NCI-H2107 (cell line): ENCODE measurements at places on chromosomes 4 and X.

- DNase-seq = no peak
Measured at GRCh38 chrX:70480660-70481018, 36.0 kb downstream of the DLG3 start.

- no peak for DNase-seq
Measured at GRCh38 chrX:136468391-136469103, 19.2 kb upstream of the BRS3 start.

DNA sequence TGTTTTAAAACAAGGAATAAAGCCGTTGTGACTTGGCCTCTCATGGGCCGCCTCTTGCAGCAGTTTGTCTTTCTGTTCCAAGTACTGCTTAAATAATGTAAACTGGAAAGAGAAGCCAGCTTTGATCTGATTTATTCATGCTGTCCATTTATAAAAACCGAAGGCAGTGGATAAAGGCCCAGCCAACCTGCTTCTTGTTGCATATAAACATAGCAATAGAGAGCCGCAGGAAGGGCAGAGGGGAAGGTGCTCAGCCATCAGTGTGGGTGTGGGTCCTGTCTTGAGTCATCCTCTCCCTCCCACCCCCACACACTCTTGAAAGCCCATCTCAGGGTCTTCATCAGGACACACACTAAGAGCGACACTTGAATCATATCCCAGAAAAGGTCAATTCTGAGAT is 187.9 kb upstream of the FAM9B start:
- DNase-seq = no peak

- DNase-seq = no peak
Measured at GRCh38 chr4:76363556-76364290, 57.2 kb downstream of the STBD1 start.

DNA sequence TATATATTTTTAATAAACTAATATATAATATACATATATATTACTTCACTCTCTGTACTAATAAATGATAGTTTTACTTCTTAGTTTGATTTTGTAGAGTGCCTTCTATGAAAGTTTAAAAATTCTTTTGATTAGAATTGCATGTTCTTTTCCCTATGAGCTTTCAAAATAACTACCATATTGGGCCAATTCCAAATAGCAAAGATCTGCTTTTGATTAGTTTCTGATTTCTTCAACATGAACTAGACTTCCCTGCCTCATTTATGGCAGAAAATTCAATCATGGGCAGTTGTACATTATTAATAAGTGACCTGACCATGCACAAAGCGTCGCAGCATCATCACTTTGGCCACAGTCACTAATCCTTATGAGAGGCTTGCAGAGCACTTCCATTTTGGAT is 48.9 kb upstream of the TEX13A start:
- DNase-seq = no peak

DNA sequence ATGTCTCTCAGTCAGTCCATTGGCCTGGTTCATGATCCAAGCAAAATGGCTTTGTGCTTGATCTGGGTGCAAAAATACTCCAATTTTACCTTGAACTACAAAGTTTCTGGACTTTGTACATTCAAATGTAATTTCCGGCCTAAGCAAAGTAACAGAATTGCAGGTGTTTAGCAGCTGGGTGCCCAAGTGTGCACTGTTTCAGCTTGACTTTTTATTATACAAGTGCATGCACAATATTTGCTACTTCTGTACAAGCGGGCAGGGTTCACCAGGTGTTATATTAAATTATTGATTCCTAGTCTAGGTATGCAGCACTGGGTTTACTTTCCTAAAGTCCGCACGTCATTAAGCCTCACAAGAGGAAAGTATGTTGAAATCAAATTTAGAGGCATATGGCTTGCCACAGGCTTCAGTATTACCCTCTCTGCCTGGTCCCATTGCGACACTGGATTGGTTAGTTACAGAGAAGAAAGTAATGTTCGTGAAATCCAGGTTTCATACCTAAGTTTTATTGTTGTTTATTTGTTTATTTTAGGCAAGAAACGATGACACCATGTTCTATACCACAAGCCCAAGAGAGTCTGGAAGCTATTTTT is 376.9 kb upstream of the CTSO start:
- no peak for DNase-seq

GRCh38 chr4:53194727-53195126 is 171.1 kb downstream of the SCFD2 start:
- no peak for DNase-seq

DNA sequence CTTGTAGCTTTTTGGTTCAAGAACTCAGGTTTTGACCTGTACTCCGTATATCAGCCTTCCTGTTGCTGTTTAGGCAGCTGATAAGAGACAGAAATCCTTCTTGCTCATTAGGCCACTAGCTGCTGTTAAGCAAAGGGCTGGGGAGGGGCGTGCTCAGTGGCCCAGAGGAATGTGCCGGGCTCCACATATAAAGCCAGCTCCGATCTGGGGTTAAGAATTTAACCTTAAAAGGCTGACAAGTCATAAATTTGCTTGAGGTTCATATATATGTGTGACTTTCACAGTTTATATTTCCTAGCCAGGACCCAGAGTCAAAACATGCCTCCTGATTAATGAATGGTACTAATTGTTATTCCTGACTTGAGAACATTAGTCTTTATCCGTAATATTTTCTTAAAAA is 15.3 kb downstream of the GPC3 start:
- no peak for DNase-seq

DNA sequence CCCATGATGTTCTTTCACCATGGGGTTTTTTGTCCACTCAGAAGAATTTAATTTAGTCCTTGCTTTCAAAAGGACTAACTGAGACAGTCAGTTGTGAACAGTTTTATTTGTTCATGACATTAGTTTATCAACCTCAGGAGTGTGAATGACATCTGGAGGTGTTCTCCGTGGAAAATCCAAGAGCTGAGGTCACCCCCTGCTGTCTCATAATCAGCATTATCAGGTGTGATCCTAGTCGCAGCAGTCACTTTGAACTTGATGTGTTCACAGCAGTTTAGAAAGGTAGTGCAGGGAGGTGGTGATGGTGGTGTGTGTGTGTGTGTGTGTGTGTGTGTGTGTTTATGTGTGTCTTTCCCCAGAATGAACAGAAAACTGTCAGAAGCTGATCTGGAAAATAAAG is 1760.8 kb upstream of the PCDH10 start:
- no peak for DNase-seq

DNA sequence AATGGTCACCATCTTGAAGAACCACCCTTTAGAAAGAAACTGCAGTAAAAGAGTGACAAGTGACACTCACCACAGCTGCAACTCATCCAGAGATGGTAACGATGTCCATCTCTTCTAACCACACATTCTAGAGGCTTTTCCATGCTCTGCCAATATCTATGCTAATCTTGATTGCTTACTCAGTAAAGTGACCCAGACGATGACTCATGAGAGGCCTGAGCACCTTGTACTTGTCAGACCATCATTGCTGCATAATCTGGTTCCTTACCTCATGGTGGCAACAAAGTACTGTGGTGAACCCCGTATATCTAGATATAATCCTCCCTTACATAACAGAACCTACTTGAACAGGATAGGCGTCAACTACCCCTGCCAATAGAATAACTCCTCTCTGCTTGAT is 75.6 kb downstream of the CCNG2 start:
- DNase-seq = no peak

DNA sequence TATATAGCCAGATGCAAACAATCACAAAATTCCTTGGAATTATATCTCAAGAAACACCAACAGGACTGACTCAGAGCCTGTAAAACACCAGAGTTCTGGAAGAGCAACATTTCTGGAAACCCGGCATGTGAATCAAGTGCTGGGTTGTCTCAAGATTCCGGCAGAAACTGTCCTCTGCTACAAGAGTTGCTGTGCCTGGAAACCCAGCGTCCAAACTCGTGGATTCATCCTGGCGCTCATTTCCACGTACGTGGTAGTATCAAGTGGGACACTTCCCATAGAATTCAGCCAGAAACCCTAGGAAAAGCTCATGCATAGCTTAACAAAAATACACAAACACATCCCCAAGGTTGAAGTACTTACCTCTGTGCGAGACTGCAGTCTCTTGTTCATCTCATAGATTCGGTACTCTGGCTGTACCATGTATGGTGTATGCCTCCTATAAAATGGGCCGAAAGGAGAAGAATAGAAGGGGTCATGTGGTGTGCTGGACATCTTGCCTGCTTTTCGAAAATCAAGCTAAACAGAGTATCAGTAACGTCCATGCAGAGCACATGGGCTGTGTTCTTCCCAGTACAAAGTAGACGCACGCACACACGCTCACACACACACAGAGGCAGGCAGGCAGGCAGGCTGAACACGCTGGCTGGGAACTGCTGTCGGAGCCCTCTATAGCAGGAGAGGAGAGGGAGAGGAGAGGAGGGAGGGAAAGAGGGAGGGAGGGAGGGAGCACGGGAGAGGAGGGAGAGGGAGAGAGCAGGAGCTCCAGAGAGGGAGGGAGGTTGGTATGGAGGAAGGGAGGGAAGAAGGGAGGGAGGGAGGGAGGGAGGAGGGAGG is at the start of gene LDB2:
Gene LDB2, minus strand, starts transcription at position 655 of the 837 bp plus-strand sequence.
- DNase-seq = no peak

GRCh38 chr4:169659716-169660670 is 39.6 kb downstream of the CLCN3 start:
- peak; percentile 48 for DNase-seq

- no peak for DNase-seq
Measured at GRCh38 chr4:163693211-163693610, 198.7 kb downstream of the TMA16 start.

DNA sequence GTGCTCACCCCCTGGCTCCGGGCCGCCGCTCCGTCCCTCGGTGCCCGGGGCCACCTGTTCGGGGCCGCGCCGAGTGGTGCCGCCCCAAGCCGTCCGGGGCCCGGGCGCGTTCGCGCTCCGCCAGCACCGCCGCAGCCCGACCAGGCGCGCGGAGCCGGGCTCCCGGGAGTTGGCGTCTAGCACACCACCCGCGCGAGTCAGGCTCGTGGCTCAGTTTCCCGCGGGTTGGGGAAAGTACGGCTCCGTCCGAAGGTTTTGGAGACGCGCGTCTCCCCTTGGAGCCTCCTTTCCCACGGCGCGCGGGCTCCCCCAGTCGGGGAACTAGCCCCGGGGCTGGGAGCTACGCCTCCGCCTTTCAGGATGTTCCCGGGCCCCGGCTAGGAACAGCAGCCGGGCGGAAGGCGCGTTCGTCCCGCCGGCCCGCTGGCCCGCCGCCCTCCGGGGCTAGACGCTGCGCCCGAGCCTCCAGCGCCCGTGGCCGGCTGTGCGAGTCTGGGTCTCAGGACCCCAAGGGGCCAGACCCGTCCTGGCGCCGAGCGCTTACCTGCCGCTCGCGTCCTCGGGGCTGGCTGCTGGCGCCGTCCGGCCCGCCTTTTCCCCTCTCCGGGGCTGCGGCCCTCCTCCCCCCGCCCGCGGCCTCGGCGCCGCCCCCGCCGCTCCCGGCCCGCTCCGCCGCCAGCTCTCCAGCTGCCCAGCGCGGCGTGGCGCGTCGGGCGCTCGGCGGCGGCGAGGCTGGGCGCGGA is at the start of gene ADGRG2:
Gene ADGRG2, minus strand, starts transcription at position 571 of the 743 bp plus-strand sequence. CDS start 53,634 bp downstream, outside the sequence.
- no peak for DNase-seq

GRCh38 chr4:98664959-98665358 is 6.5 kb upstream of the TSPAN5 start:
- no peak for DNase-seq

GRCh38 chr4:24315056-24315455 is 269.3 kb downstream of the DHX15 start:
- no peak for DNase-seq

DNA sequence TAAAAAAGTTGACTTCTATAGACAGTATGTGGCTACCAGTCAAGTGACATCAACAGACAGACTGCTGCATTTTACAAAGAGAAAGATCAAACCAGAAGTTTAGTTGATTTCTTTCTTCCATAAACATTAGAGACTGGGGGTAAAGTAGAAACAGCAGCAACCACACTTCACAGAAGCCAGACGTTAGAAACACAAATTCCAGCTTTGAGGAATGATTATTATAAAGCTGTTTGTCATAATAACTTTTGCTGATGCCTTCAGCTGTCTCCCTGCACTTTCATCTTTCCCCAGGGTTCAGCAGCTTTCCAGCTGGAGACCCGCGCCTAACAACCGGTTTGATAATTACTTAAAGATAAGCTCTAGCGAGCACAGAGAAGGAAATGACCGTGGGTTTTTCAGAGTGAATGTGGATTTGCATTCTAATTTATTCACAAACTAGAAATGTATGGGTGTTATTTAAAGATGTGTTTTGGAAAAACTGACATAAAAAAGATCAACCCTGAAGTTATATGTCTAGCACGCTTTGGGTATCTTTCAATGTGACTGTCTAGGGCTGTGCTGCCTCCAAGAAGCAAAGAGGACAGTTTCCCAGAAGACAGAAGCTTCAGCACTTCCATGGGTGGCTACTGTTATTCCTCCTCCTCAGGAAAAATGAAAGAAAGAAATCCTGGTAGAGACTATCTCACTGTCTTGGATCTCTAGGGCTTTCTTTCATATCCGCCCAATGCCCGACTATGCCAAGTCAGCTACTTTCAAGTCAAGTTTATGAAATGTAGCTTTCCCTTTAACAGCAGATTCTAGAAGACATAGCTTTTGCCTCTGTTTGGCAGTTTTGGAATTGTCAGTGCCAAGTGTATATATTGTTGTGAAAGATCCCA is 15.0 kb upstream of the ENAM start:
- no peak for DNase-seq

GRCh38 chrX:54423161-54423888 is 16.9 kb upstream of the TSR2 start:
- no peak for DNase-seq

DNA sequence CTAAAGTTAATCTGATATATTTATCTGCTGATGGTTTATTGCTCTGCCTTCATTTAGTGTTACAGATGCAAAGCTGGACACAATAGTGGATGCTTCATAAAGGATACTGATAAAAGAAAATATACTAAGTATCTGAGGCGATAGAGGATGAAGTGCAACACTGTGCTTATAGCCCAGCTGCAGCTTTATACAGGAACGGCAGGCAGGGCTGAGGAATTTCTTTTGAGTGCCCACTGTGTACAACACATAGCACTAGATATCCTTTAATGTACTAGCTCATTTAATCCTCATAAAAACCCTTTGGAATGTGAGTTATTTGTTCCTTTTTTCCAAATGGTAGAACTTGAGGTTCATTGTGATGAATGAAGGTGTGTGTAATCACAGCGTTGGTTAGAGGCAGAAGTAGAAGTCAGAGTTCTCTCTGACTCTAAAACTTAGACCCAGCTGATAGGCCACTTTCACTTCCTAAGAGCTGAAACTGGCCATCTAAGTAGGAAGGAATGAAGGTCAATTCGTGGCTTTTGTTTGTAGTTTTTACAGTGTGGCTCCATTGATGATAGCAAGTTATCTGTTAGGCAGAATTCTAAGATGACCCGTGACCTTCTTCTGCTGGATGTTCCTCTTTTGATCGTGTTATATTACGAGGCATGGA is 138.0 kb downstream of the VEGFC start:
- no peak for DNase-seq

GRCh38 chr4:187256897-187257296 is 533.2 kb upstream of the FAT1 start:
- DNase-seq = no peak

GRCh38 chr4:64520421-64520820 is 111.2 kb upstream of the TECRL start:
- DNase-seq = no peak
